ENCODE measurements at places on chromosomes 16 and 17. TPM values are rescaled to one million over a fixed set of nuclear protein-coding genes. Genes with fewer than 3 reads are reported as not detected.

The CCL7 gene
- not detected for total RNA-seq

The UNC13D gene
- 1.2 TPM for total RNA-seq

The KLHL10 gene
- total RNA-seq: not detected

The PIK3R5 gene
- total RNA-seq: 0.38 TPM

The SPEM2 gene
- total RNA-seq: not detected

The PMP22 gene
- total RNA-seq: 1.9 TPM

The NPIPB8 gene
- not detected for total RNA-seq

The SPN gene
- total RNA-seq: not detected

The ATP5PD gene
- total RNA-seq: 333 TPM
